Stimulated activated CD8-positive, alpha-beta memory T cell treated with anti-CD3 and anti-CD28 coated beads, Interleukin-7, amount 100 ng/mL, for 48 hours (primary cell): ENCODE measurements at places on chromosomes 1 and 21.
A peak's percentile ranks its signal among the peaks of the same experiment; 100 is the strongest.

DNA sequence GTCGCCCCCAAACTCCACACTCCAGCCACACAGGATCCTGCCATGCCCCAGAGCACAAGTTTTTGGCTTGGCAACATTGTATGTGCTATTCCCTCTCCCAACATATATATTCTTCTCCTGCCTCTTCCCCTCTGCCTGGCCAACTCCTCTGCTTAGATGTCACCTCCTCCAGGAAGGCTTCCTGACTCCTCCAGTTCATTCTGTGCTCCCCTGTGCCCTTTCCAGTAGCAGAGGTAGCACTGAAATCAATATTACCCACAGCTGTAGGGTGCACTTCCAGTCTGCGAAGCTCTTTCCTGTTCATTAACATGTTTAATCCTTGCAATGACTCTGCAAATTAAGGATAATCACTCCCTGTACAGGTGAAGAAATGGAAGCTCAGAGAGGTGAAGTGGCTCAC lies 21.2 kb downstream of the ALDH4A1 start:
- DNase-seq = no peak

DNA sequence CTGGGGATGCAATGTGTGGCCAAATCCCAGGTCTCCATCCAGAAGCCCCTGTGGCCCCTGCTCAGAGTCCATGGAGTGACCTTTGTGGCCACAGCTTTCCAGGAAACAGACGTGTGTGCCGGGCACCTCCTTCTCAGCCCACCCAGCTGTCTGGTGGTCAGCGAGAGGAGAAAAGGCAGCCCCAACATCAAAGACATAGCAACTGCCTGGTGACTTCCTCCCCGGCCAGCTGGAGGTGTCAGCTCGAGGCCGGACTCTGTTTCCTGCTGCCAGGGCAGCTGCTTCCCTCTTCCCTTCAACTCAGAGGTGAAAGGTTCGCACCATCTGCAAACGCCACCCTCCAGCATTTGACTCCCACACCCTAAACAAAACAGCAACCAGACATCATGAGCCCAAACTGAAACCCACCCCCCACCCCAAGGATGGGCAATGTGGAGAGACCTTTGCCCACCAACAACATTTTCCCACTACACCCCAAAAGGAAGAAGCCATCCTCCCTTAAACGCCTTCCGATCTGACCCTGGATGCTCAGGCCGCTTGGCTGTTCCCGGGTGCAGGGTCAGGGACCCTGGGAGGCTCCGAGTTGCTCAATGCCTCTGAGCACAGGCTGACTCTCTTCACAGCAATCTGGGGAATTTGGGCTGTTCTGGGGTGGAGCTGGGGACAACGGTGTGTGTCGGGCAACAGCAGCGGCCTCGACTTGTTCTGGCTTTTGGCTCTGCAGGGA lies 162.3 kb downstream of the PSMG1 start:
- DNase-seq = no peak

DNA sequence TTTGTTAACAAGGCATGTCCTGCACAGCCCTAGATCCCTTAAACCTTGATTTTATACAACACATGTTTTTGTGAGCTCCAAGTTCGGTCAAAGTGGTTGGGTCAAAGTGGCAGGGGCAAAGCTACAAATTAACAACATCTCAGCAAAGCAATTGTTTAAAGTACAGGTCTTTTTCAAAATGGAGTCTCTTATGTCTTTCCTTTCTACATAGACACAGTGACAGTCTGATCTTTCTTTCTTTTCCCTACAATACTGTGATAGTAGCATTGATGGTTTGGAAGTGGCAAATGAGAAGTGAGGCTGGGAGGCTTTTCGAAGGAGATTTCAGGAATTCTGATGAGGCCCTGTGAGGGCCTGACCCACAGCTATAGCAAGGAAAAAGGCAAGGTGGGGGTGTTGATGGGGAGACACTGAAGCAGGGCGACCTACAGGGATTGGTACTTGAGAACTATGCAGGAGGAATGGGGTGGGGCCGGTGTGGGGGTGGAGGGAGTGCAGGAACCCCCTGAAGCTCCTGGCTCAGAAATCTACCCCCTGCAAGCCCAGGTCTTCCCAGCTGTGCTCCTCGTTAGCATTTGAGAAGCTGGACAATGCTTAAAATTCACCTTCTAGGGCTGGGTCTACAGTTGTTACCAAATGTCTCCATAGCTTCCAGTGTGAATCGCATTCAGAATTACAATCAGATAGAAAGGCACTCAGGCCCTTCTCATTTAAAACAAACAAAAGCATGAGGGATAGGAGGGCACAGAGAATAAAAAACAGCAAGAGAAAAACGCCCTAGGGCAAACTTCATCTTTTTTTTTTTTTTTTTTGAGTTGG lies 102.6 kb upstream of the PPM1J start:
- DNase-seq = no peak

GRCh38 chr1:244209955-244210354 lies 158.9 kb downstream of the ZBTB18 start:
- DNase-seq = no peak

- DNase-seq = no peak
These were observed 114.1 kb downstream of the LHX4 start for GRCh38 chr1:180343921-180344769.

DNA sequence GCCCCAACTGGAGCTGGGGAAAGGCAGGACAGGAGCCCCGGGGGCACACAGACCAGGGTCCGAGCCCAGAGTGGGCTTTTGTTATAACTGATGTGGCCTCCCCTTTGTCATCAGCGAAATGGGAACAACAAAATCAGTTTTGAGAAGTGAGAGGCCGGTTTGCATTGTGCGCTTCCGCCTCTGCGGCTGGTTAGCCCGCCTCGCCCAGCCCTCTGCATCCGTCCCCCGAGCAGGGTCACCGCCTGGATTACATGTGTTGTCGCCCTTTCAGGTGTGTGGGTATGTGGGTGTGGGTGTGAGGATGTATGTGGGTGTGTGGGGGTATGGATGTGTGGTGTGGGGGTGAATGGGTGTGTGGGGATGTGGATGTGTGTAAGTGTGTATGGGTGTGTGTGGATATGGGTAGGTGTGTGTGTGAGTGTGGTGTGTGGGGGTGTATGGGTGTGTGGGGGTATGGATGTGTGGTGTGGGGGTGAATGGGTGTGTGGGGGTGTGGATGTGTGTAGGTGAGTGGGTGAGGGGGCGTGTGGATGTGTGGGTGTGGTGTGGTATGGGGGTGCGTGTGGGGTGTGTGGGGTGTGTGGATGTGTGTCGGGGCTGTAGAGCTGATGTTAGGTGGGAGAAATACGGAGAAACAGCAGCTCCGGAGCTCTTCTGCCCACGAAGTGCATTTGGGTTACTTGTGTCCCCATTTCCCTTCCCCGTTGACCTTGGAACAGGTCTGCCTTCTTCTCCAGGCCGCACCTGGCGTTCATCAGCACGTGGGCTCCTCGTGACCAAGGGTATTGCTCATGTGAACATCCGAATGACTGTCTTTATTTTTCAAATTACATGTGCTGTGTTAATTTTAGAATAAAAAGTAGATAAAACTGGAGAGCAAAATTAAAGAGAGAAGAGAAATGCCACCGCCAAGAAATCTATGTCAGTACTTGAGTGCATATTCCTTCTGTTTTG lies 67.6 kb downstream of the FHAD1 start:
- DNase-seq = no peak

GRCh38 chr1:29973406-29973805 lies 737.1 kb downstream of the PTPRU start:
- no peak for DNase-seq

- DNase-seq = no peak
These were observed 1.5 kb downstream of the B3GALT6 start for GRCh38 chr1:1233567-1233892.

DNA sequence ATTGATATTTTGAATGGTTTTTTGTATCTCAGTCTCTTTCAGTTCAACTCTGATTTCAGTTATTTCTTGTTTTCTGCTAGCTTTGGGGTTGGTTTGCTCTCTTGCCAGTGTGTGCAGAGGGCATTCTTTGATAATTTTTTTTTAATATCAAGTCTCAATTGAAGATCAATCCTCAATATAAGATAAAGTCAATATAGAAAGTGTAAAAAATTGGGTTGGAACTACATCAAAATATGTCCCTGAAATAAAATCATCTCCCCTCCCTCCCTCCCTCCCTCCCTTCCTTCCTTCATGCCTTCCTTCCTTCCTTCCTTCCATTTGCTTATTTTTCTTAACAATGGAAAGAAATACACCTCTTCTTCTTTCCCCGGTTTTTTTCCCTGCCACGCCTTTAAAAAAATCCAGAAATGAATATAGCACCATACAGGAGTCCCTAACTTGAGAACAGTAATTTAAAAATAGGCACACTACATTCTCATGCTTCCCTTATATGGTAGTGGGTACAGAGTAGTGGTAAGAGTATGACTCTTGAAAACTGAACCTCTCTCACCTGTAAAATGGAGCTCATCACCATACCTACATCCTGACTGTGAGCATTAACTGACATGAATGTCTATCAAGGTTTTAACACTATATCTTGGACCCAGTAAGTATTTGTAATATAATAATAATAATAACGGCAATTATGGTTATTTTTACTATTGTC lies 221.9 kb downstream of the GIPC2 start:
- no peak for DNase-seq

- no peak for DNase-seq
These were observed 8.2 kb downstream of the TBX15 start for GRCh38 chr1:118979754-118980575.

DNA sequence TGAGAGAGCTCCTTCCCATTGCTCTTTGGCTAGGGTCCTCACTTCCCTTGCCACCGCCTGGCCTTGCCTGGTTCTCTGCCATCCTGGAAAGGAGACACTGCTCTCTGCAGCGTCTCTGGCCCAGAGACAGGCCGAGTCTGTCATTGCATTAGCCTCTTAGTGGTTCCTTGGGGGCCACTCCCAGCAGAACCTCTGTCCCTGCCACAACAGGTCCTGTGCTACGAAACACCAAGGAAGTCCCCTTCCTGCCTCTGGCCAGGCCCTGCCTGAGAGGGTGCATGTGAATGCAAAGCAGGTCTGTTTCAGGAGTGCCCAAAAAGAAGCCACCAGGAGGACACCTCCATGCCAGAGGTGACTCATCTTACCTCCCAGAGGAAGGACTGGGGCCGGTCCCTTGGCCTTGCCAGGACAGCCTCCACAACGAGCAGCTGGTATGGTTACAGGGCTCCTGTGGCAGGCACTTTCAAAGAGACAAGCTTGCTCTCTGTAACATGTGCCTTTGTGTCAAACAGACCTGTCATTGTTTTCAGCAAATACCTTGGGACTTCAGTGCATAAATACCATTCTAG lies 59.6 kb downstream of the VPS26C start:
- no peak for DNase-seq

- peak; percentile 64 for DNase-seq
These were observed 35.6 kb upstream of the WASF2 start for GRCh38 chr1:27525296-27526272.

- DNase-seq = no peak
These were observed 2.5 kb downstream of the ARHGEF19 start for GRCh38 chr1:16209847-16210407.
